CD4-positive, alpha-beta T cell treated with Interleukin-4 for 1 hour (primary cell): ENCODE measurements at places on chromosomes 13 and 19.
A peak's percentile ranks its signal among the peaks of the same experiment; 100 is the strongest.

GRCh38 chr13:23615395-23616081 is 45.3 kb downstream of the TNFRSF19 start:
- no peak for DNase-seq

DNA sequence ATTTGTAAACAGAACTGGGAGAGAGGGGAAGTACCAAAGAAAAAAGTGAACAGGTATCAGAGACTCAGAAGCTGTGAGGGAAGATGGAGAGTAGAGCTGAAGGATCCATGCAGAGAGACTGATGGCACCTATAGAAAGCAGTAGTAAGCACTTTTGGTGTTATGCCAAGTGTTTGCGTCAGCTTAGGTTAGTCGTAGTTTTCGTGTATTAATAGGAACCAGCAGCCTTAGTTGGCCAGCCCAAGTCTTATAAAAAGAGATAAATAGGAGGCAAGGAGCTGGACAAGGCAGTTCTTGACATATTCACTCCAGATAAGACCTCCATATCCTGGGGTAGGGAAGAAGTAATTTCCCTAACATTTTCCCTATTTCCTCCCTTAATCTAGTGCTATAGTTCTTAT is 214.2 kb downstream of the OXGR1 start:
- DNase-seq: no peak

DNA sequence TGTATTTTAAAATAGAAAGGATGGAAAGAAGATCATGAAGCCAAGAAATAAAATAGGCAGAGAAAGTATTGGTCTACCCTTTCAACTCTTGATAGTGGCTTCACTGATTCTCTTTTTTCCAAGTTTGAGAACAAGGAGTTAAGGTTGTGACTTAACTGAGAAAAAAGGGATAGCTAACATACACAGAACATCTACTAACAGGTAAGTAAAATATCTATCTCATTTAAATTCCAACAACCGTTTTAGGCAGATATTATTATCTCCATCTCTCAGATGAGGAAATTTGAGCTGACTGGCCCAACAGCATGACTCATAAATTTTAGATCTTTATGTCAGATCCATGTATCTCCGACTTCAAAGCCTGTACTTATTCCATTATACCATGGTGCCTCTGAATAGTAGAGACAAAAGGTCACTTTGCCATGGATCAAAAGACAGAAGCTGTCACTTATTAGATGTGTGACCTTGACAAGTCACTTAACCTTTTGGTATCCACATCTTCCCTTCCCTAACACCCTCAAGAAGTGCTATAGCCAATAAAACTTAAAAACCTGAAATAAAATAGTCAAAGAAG is 152.1 kb downstream of the DACH1 start:
- no peak for DNase-seq

- DNase-seq: no peak
Measured at GRCh38 chr13:91544723-91545122, 146.3 kb downstream of the GPC5 start.

DNA sequence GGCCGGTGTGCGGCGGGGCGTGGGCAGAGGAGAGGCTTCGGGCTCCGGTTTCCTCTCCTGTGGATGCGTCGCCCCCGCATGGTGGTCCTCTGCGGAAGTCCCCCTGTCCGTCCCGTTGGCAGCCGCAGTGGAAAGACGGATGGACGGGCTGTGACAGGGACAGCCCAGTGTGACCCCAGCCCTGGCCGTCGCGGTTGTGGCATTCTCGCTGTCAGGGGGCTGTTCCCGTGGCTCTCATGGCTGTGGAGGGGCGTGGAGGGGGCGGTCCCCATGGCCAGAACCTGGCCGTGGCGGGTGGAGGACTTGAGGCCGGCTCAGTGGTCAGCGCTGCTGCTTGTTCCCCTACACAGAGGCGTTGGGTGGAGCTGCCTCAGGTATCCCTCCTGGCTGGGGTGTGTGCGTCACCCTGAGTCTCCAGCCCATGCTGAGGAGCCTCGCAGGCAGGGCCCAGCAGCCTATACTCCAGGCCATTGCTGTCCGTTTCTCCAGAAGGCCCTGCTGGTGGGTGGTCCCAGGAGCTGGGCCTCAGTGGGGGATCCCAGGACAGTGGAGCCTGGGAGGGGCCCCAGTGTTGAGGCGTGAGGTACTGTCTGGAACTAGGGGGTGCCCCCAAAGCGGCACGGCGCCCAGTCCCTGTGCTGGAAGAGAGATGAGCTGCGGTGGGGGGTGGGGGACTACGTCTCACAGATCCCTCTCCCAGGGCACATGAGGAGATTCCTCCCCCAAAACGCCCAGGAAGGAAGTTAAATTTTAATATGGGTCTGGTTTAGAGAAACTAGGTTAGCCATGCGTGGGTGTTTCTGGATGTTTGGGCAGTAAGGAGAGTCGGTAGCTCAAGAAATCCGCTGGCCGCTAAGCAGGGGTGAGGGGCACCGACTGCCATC is 20.3 kb downstream of the CSNK1G2 start:
- no peak for DNase-seq

DNA sequence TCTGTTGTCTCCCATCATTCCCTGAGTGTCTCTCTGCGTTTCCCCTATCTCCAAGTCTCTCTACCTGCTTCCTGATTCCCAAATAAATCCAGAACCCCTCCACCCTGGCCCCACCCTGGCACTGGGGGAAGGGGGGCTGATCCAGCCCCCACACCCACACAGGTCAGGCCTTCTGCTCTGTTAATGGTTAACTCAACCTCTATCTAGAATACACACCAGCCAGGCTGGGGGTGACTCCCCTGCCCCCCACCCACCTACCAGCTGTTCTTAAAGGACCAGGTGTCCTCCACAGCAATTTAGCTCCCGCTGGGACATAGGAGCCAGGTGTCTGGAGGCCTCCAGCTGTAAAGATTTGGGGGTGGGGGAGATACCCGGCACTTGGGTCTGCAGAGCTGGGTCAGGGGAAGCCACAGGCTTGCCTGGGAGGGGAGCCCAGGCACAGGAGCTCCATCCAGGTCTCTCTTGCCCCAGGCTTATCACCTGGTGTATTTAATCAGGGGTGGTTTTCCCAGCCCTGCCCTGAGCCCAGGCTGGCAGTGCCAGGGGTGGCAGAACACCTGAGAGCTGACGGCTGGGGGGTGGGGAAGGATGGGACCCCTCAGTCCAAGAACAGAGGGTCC is 3.9 kb downstream of the IRF2BP1 start:
- no peak for DNase-seq

- DNase-seq: no peak
Measured at GRCh38 chr13:110113284-110113764, 193.6 kb downstream of the COL4A1 start.

GRCh38 chr19:38047049-38047438 is 140.0 kb downstream of the SIPA1L3 start:
- peak; percentile 28 for DNase-seq

DNA sequence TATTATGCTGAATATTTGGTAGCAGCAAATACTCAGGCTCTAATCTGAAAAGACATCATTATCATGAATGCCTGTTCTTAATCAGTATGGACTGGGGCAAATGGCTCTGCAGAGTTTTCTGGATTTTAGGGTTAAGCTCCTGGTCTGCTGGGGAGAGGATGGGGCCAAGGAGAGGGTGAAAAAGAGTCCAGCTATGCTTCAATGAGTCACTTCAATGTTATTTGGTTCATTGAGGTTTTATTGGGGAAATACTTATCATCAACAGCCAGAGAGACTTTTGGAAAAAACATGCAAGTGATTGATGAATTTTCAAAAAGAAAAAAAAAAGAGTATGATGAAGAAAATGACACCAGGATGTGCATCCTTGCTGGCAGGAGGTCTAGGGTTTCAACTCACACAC is 278.3 kb downstream of the UQCRFS1 start:
- DNase-seq: no peak

DNA sequence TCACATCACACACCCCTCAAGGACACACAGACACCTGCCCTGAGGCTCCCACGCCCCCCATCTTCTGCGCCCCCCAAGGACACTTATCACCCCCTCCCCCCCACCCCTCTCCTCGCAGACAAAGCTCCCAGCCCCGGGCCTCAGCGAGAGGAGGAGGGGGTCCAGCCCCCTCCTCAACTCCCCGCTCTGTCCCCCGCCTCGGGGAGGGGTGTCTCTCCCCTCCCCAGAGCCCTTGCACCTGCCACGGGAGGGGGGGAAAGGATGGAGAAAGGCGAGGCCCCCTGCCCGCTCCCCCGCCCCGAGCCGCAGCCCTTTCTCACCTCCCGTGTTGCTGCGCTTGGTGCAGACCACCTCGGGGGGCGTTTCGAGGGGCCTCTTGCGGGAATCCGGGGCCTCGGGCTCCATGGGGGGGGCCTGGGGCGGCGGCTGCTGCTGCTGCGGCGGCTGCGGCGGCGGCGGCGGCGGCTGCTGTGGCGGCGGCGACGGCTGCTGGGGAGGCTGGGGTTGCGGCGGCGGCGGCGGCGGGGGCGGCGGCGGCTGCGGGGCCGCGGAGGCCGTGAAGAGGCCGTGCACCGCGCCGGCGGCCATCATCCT is 621 bp downstream of the NOVA2 start:
- no peak for DNase-seq

DNA sequence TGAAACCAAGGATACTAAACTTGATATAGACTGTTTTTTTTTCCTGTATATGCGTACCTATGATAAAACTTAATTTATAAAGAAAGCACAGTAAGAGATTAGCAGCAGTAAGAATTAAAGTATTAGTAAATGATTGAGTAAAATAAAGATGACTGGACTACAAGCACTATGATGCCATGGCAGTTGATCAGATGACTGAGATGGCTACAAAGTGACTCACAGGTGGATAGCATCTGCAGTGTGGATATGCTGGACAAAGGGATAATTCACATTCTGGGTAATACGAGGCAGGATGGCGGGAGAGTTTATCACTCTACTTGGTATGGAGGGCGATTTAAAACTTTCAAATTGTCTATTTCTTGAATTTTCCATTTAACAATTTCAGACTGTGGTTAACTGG is 11.8 kb downstream of the HTR2A start:
- DNase-seq: no peak

DNA sequence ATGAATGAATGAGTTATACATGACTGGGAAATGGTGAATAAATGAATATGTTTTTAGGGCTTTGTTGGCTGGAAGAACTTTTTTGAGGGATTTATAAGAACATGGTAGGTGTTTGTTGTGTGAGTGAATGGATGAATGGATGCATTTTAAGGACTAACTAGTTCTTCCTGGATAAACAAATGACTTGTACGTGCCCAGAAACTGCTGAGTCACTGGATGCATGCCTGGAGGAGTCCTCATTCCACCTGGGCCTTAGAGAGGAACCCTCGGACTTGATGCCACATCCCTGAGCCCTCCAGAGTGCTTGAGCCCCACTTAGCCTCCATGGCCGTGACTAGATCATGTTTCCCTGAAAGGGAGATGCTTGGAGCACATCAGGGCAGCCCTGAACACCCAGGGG is 153.4 kb downstream of the DPF1 start:
- no peak for DNase-seq

DNA sequence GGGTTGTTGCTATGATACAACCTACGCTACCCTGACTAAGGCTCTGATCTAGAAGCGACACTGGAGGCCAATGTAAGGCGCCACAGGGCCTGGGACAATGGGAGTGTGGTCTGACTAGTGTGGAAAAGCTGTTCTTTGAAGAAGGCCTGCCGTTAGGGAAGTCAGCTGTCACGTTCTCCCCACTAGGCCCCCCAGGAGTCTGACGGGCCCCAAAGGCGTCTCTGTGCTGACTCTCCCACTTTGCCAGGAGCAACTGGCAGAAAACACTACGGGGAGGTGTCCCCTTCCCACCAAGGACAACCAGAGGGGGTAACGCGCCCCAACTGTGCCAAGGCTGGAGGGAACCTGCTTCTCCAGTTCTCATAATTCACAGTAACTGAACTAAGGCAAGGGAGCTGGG is 25.3 kb upstream of the EIF3G start:
- no peak for DNase-seq

- no peak for DNase-seq
Measured at GRCh38 chr19:54436628-54437252, 12.3 kb upstream of the LENG8 start.

DNA sequence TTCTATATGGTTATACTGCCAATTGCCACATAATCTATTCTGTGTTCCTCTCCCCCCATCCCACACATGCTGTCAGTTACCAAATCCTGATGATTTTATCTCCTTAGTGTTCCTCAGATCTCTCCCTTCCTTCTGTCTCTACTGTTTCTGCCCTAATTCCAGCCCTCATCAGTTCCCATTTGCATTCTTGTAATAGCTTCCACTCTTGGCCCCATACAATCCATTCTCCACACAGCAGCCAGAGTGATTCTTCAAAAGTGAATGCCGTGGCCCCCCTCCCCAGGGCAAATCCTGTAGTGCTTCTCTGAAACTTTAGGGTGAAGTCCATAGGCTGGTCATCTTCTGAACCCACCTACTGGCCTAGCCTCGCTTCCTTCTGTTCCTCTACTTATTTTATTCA is 114.4 kb downstream of the ZAR1L start:
- no peak for DNase-seq

- DNase-seq: no peak
Measured at GRCh38 chr19:38492181-38492813, 58.8 kb downstream of the RYR1 start.

- no peak for DNase-seq
Measured at GRCh38 chr19:55319785-55320184, 5.4 kb downstream of the TMEM150B start.

- DNase-seq: no peak
Measured at GRCh38 chr13:113418722-113419049, 34.6 kb downstream of the ADPRHL1 start.

GRCh38 chr19:39802958-39803357 is 24.3 kb downstream of the LEUTX start:
- DNase-seq: no peak

- DNase-seq: peak; percentile 50
Measured at GRCh38 chr13:20127562-20128458, 33.0 kb downstream of the GJA3 start.

DNA sequence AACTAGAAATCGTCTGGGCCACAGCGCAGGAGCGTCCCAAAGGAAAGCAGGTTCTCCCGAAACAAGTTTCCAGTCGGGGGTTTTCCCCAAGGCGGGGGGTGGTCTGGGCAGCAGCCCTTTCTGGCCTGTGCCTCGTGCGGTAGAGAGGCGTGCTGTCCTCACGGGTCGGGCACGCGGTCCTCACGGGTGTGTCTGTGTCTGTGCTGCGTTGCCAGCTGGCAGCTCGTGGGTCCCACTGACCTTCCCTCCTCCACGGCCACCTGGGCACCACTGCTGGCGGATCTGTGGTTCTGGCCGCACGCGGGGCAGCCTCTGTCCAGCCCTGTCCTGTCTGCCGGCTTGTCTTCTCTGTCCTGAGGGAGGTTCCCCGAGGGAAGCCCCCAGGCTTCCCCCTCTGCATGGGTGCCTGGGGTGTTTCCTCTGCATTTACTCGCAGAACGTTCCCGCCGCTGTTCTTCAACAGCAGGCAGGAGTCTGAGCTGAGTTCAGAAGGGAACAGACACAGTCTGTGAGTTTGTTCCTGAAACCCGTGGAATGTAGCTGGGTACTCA is 98.2 kb upstream of the MCF2L start:
- DNase-seq: peak; percentile 11

DNA sequence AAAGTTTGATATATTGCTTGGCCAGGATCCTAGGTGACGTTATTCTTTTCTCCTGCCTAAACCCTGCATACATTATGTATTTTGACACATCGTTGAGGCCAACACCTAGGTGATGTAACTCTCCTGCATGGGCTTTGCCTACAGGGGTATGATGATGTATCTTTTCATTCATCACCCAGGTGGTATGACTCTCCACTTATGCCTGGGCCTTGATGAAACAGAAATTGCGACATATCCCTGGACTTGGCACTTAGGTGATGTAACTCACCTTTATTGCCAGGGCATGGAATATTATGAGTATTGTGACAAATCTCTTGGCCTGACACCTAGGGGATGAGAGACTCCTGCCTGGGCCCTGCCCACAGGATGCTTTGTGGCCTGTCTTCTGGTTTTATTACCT is 18.5 kb upstream of the ZNF681 start:
- DNase-seq: no peak
